Activated T-helper 2 cell treated with anti-CD3 and anti-CD28 coated beads, Interferon-gamma antibody, Interleukin-2, Interleukin-4, amounts not matched to agents 10 μg/mL and 5 μg/mL and 100 μg/mL, durations not matched to agents 14 hours and 24 hours and 36 hours (primary cell): ENCODE measurements at places on chromosomes 3 and 15. TPM values are rescaled to one million over a fixed set of nuclear protein-coding genes. Genes with fewer than 3 reads are reported as not detected.

Gene MESP2
- 0.39 and 0.41 TPM in 2 replicates for total RNA-seq

DNA sequence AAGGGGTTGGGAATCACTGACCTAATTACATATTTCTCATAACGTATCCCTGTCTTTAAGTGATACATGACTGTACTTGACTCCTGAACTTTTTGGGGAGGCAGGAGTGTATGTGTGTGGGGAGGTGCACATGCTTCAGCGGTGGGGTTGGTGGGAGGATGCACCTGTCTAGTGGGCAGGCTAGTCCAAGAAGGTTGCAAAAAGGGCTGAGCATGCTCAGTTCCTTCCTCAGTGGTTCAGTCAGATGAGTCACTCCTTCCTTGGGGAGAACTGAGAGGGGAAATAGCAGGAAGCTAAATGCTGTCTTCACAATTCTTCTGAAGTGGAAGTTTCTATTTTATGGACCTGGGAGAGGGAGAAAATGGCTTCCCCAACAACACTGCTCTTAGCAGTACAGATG lies 24.6 kb upstream of the AP4E1 start:
- DNase-seq: no peak

DNA sequence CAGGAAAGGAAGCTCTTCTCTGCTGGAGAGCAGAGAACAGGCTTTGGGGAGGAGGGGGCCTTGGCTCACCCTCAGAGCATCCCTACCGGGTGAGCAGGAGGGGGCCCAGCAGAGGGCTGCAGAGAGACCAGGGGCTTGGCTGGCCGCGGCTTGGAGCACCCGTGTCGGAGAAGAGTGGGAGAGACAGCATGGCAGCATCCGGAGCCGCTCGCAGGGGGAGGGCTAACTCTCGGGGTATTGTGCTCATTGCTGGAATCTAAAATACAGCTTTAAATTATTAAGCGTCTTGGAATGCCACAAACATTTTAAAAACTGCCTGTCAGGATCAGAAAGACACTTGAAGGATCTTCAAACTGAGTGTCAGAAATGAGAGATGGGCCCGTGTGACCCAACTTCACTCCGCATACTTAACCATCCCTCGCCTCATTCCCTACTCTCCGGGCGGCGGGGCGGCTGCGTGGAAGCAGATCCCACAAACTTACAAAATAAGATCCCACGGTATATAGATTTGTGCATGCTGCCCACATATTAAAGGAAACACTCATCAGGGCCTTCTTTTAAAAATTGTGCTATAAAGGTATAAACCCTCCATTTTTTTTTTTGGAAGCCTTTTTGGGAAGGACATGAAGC lies 53.9 kb downstream of the EIF4E3 start:
- no peak for DNase-seq

- DNase-seq: no peak
These were observed 58.9 kb upstream of the FLNB start for GRCh38 chr3:57949344-57949743.

DNA sequence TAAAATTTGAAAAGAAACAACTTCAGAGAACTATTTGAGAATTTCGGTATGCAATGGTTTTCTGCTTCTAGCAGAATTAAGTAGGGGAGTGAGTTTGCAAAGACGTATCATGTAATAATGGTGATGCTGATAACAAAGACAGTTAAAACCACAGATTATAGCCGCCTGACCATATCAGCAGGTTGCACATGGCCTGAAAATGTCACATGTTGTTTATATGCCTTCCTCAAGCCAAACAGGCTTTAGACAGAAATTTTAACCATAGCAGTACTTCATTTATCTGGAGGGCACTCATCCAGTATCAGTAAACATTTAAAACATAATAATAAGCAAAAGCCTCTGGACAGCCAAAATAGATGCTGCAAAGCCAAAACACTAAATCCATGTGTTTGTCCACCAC lies 131.7 kb downstream of the RYR3 start:
- no peak for DNase-seq

- DNase-seq: no peak
These were observed 12.4 kb upstream of the CACNA2D2 start for GRCh38 chr3:50515565-50516439.

DNA sequence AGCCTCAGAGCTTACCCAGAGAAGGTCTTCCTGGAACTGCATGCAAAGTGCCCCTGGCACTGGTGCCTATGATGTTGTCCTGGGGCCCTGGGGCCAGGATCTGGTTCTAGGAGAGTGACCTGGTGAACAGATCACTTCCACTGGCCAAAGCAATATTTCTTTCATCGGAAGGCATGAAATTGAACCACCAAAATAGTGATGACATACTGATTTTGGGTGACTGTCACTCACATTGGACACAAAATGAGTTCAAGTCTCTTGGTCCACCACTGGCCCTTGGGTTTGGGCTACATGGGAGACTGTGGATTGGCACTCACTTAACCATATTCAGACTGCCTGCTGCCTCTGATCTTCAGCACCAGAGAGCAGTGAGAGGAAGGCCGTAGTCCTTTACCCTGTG lies 549.3 kb upstream of the PPP2R3A start:
- no peak for DNase-seq

- no peak for DNase-seq
These were observed 168.0 kb upstream of the STT3B start for GRCh38 chr3:31364711-31365110.
